ENCODE measurements at places on chromosomes 13 and 19. TPM values are rescaled to one million over a fixed set of nuclear protein-coding genes. Genes with fewer than 3 reads are reported as not detected.

- H3K4me1 ChIP-seq: peaks cover 8% of the 10 kb centered on the region
- no peaks in the 10 kb centered on the region for H3K27me3 ChIP-seq
- peak overlapping the region; percentile 95 for H3K27ac ChIP-seq
These were observed 4.3 kb downstream of the CD37 start for GRCh38 chr19:49339301-49340068.

- no peaks in the 10 kb centered on the region for H3K36me3 ChIP-seq
- H3K27ac ChIP-seq: peak overlapping the region; percentile 78
- no peaks in the 10 kb centered on the region for H3K27me3 ChIP-seq
- no peak overlapping the region for H3K4me3 ChIP-seq
These were observed 32.6 kb downstream of the RAB20 start for GRCh38 chr13:110528911-110529310.

- DNase-seq: no peak
- no peak overlapping the region for H3K27ac ChIP-seq
- H3K36me3 ChIP-seq: no peaks in the 10 kb centered on the region
- no peak overlapping the region for H3K4me3 ChIP-seq
- peaks cover 11% of the 10 kb centered on the region for H3K27me3 ChIP-seq
These were observed 27.0 kb upstream of the OXGR1 start for GRCh38 chr13:97021241-97021640.

DNA sequence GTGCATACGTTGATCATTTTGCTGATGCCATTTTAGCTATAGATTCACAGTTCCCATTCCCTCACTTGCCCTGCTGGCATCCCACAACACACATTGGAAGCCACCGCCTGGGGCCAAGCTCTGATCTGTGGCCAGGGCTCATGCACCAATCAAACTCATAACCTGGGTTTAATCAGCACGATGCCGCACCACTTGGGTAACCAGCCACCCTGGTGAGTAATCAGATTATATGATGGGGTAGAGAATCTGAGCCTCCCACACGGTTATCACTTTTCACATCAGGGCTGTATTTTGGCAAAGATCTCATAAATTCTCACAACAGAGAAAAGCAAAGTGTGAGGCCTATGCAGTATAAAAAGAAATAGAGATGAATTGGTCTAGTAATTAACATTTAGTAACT is 66.0 kb upstream of the TNFRSF19 start:
- no peaks in the 10 kb centered on the region for H3K36me3 ChIP-seq
- H3K4me3 ChIP-seq: no peak overlapping the region
- H3K27ac ChIP-seq: no peak overlapping the region
- H3K27me3 ChIP-seq: no peaks in the 10 kb centered on the region
- DNase-seq: no peak
- H3K4me1 ChIP-seq: no peaks in the 10 kb centered on the region

GRCh38 chr19:30883071-30883470 is 466.2 kb downstream of the TSHZ3 start:
- no peak overlapping the region for H3K27ac ChIP-seq
- no peaks in the 10 kb centered on the region for H3K4me1 ChIP-seq
- H3K4me3 ChIP-seq: no peak overlapping the region
- no peaks in the 10 kb centered on the region for H3K27me3 ChIP-seq

GRCh38 chr19:29540114-29540513 is 14.3 kb downstream of the VSTM2B start:
- no peaks in the 10 kb centered on the region for H3K27me3 ChIP-seq
- no peak for DNase-seq
- no peak overlapping the region for H3K27ac ChIP-seq
- H3K4me1 ChIP-seq: no peaks in the 10 kb centered on the region

DNA sequence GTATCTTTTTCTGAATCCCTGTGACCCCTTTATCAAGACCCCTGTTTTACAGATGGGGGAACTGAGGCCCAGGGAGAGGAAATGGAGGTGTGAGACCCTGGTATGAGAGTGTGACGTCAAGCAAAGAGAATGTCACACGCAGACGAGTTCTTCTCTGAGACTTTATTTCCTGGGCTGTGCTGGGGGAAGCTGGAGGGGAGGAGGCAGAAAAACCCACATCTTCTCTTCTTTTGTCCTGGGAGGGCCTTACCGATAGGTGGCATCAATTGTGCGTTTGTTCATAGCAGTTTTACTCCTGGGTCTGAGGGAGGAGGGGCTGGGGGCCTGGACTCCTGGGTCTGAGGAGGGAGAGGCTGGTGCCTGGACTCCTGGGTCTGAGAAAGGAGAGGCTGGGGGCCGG is 4.9 kb upstream of the KLK15 start:
- no peaks in the 10 kb centered on the region for H3K27me3 ChIP-seq
- no peaks in the 10 kb centered on the region for H3K36me3 ChIP-seq
- no peak overlapping the region for H3K4me3 ChIP-seq
- no peak overlapping the region for H3K27ac ChIP-seq
- H3K4me1 ChIP-seq: no peaks in the 10 kb centered on the region

- H3K4me3 ChIP-seq: no peak overlapping the region
- no peaks in the 10 kb centered on the region for H3K36me3 ChIP-seq
- no peaks in the 10 kb centered on the region for H3K27me3 ChIP-seq
- no peak overlapping the region for H3K27ac ChIP-seq
- H3K4me1 ChIP-seq: no peaks in the 10 kb centered on the region
These were observed 780.5 kb upstream of the ARGLU1 start for GRCh38 chr13:107348471-107348870.

DNA sequence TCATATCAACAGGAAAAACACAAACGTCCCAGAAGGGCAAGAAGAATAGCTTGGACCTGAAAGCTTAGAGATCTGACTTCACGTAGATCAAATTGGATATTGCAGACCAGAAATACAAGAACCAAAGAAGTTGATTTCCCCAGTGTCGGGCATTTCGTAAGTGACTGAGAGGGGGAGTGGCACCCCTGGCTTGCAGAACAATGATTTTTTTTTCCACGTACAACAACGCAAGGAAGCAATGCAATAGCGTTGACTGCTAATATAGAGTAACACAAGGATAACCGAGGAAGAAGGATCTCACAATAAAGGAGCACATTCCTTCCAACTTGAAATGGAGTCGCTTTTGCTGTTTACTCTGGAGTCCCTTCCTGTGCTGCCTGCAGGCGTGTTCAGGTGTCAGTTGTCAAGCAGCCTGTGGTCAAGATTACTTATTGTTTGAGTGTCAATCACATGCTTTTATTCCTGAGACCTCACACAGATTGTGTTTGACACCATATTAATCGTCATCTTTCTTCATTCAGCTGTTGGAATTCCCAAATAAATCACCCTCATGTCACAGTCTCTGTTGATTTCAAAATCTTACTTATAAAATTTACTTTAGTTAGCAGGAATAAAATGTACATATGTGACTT is 139.4 kb downstream of the FREM2 start:
- DNase-seq: no peak
- H3K27ac ChIP-seq: no peak overlapping the region
- no peaks in the 10 kb centered on the region for H3K27me3 ChIP-seq

FPR3 gene
- 7.8 TPM for total RNA-seq

PIP5K1C gene
- 6.7 TPM for total RNA-seq

RXFP2 gene
- not detected for total RNA-seq

Measured in liver (tissue), 10 donors.